CD4-positive, alpha-beta T cell treated with Interleukin-1 beta for 1 hour (primary cell): ENCODE measurements at places on chromosomes 6 and 20.

DNA sequence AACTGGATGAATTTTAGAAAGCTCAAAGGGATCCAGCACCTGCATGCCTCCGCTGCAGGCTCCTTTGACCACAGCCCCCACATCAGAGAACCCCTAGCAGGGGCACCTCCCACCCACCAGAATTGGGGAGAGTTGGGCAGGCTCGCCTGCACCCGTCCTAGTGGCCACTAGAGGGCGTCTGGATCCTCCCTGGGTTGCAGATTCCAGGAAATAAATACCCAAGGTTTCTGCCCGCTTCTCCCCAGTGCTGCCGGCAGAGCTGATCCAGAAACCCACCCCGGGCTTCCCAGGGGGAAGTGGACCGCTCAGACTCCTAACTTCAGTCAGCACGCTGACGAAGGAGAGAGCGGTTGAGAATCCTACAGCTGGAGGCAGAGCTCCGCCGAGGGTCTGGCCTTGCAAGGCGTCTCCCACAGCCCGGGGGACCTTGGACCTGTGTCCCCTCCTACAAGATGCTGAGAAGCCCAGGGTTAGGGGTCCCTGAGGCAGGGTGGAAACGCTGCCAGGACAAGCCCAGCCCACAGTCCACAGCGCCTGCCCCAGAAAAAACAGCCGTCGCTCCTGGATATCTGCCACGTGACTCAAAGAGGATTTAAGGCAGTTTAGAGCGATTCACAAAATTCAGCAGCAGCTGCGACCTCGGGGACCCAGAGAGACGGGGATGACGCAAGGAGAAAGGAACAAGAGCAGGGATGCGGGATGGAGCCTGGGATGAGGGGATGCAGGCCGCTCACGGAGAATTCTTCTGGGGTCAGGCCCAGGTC is 32.6 kb upstream of the PHACTR3 start:
- DNase-seq, result peak; percentile 45

DNA sequence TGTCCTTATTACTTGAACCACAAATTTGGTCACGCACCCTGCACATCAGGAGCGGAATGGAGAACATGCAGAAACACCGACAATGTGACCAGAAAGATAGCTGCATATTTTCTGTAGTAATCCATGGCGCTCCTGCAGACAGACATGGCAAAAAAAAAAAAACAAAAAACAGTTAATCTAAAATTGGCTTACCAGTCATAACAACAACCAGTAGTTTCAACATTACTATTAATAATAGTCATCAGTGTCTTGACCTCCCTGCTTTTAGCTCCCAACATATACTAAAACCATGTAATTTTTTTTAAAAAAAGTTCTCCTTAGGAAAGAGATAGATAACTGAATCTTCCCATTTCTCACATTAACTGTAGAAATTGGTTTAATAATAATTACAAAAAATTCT is 6.8 kb downstream of the CGA start:
- DNase-seq, result no peak

- DNase-seq, result no peak
These were observed 91.9 kb downstream of the MKKS start for GRCh38 chr20:10342152-10342551.

GRCh38 chr6:33609528-33609927 is 11.6 kb upstream of the ITPR3 start:
- DNase-seq, result no peak

DNA sequence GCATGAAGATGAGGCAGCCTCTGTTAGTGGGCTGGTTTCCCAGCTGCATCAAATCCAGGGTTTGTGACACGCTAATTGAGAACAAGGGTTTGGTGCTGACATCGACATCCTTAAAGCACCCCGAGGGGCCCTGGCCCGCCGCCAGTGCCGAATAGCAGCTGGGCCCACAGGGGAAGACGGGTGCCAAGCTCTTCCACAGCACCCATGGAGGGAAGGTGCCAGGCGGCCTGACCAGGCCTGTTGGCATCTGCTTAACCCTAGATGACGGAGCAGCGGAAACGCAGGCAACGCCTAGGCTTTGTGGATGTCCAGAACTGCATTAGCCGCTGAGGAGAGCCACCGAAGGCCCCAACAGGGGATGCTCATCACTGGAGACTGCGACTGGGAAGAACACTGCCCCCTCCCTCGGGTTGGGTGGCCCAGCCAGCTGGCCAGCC is 16.0 kb downstream of the UQCC2 start:
- no peak for DNase-seq

GRCh38 chr6:52937908-52938307 is 28.4 kb upstream of the GSTA3 start:
- no peak for DNase-seq

GRCh38 chr6:111080698-111081097 is 6.6 kb upstream of the SLC16A10 start:
- DNase-seq, result no peak

DNA sequence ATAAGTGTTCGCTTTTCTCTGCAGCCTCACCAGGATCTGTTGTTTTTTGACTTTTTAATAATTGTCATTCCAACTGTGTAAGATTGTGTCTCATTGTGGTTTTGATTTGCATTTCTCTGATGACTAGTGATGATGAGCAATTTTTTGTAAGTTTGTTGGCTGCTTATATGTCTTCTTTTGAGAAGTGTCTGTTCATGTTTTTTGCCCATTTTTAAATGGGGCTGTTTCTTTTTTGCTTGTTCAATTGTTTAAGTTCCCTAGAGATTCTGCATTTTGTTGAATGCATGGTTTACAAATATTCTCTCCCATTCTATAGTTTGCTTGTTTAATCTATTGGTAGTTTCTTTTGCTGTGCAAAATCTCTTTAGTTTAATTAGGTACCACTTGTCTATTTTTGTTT is 295.9 kb downstream of the PACRG start:
- no peak for DNase-seq

DNA sequence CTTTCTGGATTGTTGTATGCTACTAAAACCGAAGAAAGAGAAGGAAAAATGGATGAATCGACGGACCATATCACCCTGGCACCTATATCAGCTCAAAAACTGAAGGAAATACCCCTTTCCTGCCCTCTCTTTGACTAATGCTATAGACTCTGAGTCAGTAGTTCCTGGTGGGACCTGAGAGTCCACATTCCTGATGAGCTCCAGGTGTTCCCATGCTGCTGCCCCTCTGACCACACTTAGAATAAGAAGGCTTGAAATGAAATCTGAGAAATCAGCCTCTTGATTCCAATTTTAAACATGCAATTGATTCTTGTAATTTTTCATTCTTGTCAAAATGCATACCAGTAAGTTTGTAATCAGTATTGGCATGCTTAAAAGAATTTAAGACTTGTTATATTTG is 75.2 kb downstream of the PRL start:
- DNase-seq, result no peak

GRCh38 chr20:50959543-50960126 is 1.0 kb downstream of the MOCS3 start:
- no peak for DNase-seq

- DNase-seq, result no peak
These were observed 1269.3 kb downstream of the GRIK2 start for GRCh38 chr6:102662851-102663250.

- no peak for DNase-seq
These were observed 336.9 kb downstream of the CD83 start for GRCh38 chr6:14454473-14454775.

DNA sequence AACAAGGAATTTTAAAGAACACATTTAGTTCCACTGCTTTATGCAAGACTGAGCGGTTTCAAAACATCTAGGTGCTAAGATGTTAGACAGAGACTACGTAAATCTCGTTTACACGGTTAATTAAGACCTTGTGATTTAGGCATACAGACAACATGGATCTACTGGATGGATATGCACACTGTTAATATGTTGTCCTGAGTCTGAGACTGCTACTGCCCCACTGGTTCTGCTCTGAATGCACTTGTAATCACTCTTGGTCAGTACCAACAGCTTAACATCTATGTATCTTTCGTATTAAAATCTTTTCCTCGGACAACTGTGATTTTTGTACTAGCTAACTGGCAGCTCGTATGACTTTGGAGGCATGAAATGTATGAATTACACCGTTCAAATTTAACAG is 3.1 kb downstream of the MAN1A1 start:
- DNase-seq, result no peak

DNA sequence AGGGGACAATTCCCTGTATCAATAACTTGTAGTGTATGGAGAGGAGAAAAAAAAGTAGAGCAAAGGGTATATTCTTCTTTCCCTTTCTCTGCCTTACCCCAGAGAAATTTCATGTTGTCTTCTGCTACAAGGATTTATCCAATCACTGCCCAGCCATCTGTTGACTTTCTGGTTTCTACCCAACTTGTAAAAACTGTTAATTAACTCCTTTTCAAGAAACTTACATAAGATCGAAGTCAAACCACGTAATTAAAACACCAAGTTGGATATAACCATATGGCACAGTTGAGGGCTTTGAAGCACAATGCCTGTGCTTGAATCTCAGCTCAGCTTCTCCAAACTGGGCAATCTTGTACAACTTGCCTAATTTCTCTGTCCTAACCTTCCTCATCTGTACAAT is 99.5 kb downstream of the MAN1A1 start:
- DNase-seq, result no peak

DNA sequence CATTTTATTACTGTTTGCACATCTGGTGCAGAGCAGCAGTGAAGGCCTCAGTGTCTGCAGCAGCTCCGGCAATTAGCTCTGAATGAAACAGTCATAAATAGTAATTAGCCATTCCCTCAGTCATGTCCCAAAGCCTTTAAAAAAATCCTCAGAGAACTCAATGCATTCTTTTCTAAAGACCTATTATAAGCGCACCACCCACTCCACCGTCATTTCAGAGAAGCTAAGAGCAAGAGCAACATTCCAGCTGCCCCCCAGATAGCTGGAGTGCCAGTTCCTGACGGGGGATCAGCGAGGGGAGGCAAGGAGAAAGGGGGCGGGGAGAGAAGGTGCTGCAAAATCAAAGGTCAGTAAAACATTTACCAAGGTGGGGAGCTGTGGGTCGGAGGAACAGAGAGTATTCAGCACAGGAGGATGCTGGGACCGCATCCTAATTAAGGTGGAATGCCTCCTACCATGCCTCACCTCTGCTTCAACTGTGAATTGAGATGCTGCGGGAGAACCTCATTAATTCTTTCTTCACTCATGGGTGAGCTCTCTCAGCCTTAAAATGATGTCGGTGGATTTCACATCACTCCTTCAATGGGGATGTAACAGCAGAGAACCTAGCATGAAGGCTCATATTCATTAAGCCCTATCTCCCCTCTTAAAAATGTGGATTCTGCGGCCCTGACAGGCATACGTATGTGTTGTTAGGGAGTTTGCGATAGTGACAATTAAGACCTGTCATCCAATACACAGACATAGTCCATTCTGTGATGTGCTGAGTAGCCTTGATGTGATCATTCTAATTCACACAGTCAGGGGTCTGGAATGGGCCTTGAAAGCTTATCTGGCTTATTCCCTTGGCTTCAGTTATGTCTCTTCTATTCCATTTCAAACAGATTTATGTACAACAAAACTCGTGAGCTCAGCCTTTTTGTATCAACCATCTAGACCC is 469.5 kb upstream of the NRSN1 start:
- no peak for DNase-seq

GRCh38 chr20:13788167-13788834 is 3.5 kb downstream of the NDUFAF5 start:
- DNase-seq, result peak; percentile 47

- no peak for DNase-seq
These were observed 155.4 kb downstream of the RFPL4B start for GRCh38 chr6:112502351-112503090.

DNA sequence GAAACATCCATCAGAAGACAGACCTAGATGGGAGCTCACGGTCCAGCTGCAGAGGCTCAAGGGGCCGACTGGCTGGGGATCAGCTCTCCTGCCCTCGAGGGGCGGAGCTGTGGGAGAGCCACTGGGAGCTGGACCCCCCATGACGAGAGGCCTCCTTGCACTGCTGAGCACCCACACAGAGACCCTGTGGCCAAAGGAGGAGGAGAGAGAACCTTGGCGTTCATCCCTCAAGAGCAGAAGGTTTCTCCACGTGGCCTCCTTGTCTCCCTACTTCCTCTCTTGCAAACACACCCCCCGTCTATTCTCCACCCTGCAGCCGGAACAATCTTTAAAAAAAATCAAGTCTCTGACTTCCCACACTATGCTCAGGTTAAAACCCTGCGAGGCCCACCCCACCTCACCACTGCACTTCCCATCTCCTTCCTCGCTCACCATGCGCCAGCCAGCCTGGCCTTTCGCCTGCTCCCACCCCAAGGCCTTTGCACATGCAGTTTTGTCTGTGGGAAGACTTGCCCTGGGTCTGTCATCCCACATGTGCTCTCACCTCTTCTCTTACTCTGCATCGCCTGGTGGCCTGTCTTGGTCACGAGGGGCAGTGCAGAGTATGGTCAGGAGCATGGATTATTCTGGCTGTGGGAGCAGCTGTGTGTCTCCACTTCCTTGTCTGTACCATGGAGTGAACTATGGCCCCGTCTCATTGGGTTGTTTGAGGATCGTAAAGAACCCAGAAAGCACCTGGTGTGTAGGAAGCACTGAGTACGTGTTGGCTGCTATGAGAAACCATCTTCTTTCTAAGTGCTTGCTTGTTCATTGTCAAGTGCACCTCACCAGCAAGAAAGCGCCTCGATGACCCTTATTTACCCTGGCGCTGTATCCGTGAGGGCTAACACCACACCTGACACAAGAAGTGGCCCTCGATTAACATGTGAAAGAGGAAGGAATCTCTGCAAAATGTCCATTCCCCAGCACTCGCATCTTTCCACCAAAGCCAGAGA is 32.9 kb downstream of the PMEPA1 start:
- no peak for DNase-seq

- DNase-seq, result no peak
These were observed 1.1 kb downstream of the PPIL4 start for GRCh38 chr6:149544646-149545257.
